ENCODE measurements at places on chromosomes 6 and 20.

GRCh38 chr20:51373713-51374455 is 168.6 kb downstream of the NFATC2 start:
- DNase-seq = no peak

DNA sequence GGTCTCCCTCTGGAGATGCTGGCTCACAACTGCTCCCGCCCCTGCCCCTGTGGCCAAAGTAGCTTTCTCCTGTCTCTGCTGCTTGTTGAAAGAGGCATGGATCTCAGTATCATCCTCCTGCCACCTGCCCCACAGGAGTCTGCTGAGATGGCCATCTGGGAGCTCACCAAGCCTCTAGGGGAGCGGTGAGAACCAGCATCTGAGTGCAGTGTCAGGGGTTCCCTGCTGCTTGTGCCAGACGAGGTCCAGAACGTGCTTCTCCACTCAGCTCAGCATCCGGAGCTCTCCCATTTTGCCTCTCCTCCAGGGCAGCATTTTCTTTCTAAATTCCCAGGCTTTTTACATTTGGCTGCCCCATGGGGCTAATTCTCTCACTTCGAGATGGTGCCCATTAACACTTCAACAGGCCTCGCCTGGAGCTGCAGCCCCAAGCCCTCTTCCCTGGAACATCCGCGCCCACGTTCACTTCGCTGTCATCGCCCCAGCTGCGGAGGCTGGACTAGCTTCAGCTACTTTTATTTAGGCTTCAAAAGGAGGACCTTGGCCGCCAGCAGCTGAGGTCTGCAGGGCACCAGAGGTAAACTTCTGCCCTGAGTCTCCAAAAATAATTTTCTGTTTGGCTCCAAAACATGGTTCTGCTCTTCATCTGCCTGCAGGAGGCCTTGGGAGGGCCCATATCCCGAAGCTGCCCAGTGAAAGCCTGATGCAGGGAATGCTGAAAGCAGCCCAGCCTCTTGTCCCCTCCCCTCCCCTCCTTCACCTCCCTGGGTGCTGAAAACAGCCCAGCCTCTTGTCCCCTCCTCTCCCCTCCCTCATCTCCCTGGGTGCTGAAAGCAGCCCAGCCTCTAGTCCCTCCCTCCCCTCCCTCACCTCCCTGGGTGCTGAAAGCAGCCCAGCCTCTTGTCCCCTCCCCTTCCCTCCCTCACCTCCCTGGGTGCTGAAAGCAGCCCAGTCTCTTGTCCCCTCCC is 25.2 kb upstream of the MLN start:
- no peak for DNase-seq

DNA sequence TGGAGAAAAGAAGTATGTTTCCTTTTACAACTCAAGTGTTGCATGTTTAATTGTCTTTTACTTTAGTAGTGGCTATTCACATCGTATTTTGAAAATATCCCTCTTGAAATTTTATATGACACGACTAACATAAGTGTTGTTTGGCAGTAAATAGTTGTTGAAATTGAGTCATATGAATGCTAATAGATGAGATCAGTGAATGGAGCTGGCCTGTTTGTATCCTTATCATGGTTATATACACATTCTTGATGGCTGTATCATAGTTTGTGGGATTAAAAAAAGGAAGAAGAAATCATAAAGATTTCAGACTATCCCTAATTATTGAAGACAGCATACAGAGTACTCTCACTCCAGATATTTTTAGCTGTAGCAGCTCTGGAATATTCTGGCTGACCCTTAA is 8.2 kb upstream of the RAE1 start:
- no peak for DNase-seq

DNA sequence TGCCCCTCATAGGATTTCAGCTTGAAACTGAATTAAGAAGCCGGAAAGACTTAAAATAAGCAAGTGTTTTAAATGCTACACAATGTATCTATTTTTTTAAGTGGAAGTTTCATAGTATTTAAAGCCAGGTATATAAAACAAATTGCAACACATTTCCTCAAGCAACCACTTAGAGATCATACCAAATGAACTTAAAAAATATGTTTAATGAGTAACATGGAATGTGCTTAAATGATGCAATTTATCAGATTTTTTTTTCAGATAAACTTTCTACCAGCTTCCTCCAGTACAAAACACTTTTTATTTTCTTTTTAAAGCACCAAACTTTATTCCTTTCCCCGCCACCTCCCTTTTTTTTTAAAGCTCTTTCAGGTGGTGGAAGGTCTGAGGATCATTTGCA is 534.3 kb downstream of the BMP2 start:
- no peak for DNase-seq

DNA sequence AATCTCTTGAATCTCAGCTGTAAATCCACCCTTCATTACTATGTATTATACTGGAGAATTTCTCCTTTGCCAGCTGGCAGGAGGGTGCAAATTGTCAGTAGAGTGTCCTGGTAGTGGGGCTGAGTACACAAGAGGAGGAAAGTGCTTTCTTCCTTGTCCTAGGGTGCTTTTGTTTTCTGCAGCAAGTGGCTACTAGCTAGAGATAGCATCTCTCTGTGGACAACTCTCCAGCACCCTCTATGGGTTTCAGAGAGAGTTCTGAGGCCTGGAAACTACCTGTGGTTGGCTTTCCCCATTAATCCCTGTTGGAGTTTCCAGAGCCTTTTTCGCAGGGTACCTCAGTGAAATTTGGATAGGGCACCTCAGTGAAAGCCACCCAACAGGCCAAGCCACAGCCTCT is 422.5 kb upstream of the RGS17 start:
- DNase-seq = no peak

DNA sequence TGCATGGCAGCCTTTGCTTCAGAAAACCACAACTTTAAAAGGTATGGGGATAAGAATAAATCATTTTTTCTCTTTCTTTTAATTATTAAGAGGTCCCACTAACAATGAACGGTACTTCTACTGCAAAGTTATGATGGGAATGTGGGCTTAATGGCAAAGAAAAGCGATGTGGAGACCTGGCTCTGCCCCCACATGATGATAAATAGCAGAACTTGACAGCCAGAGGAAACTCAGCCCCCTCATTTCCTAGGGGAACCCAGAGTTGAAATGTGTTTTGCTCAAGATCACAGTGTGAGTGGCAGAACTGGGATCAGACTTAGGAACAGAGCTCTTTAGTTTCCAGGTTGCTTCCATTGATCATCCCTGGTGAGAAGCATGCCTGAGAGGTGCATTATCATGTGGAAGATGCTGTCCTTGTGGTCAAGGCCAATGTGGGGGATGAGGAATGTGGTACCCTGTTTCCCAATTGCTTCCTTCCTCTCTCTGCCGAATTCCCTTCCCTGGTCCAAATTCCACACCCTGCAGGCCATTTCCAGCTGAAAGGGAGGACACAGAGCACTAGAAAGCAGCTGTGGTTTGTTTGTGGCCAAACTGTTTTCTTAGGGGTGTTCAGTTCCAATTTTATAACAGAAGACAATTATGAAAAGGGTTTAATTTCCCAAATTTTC is 66.0 kb downstream of the BACH2 start:
- no peak for DNase-seq

DNA sequence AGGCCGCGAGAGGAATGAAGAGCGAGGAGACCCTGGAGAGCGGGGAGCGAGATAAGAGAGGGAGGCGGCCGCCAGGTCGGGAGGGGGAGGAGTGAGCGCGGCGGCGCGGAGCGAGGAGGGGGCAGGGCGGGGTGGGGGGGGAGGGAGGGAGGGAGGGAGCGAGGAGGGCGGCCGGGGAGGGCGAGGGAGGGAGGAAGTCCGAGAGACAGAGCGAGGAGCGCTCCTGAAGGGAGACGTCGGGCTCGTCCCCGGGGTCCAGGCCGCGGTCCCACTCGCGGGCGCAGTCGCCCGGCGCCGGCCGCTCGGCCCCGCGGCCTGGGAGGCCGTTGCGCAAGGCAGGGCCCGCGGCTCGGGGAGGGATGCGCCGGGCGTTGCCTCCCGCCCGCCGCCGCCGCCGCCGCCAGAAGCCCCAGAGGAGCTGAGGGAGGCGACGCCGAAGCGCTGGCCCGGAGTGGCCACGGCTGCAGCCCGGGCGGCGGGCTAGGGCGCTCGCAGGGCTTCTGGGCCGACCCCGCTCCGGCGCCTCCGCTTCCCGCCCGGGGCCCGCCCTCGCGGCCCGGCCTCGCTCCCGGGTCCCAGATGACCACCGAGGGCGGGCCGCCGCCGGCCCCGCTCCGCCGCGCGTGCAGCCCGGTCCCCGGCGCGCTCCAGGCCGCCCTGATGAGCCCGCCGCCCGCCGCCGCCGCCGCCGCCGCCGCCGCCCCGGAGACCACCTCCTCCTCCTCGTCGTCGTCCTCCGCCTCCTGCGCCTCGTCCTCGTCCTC is at the start of gene FOXF2:
Gene FOXF2 (plus strand): TSS at position 208 of the 764 bp plus-strand sequence. CDS start 372 bp downstream, at position 580.
- no peak for DNase-seq

DNA sequence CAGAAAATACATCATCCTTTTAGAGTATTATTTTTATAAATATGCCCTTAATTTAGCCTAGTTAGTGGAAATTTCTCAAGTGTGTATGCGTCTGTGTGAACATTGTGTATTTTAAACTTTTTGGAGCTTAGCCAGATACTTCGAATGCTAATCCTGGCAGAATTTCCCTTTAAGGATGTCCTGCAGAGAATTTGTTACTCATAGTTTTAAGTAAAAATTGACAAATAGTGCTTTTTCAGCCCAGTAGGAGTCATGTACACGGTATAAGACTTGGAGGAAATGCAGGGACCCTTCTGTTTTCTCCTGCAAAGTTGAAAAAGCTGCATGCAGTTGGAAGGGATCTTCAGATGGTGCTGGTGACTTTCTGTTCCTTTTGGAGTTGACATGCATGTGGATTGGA is at the start of gene FHL5:
Gene FHL5 (plus strand): TSS at position 243 of the 400 bp plus-strand sequence. CDS start 40,486 bp downstream, outside the sequence.
- DNase-seq = no peak

DNA sequence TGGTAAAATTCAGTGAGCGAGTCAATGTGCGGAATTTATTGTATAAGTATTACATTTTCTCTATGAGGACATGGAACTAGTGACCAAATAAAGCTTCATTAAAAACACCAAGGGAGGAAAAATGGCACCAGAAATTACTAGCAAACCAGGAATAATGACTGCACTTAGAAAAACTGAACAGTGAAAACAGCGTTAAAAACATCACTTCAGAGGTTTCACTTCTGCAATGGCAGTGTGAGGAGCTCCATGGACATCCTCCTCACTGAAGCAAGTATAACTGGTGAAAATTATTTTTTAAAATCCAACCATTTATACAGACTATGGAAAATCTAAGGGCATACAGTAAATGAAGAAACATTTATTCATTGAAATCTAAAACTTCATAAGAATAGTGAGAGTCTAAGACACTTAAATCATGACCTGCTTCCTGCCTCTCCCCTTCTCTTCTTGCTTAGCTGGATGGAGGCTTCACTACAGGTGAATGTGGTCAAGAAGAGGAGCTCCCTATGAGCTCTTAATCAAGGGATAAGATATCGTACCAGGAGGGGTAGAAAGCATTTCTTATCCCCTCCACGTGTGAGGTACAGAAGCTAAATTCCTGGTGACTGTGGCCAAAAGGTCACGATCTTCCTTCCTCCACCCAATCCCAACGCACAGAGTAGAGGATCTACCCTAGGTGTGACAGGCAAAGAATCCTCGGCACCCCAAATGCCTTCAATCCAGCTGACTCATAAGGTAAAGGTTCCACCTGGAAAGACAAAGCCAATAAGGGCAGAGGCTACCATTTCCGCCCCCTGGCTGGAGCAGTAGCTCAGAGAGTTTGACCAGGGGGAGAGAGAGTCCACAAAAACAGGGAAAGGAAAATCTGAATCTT is 12.3 kb upstream of the ASF1A start:
- no peak for DNase-seq

DNA sequence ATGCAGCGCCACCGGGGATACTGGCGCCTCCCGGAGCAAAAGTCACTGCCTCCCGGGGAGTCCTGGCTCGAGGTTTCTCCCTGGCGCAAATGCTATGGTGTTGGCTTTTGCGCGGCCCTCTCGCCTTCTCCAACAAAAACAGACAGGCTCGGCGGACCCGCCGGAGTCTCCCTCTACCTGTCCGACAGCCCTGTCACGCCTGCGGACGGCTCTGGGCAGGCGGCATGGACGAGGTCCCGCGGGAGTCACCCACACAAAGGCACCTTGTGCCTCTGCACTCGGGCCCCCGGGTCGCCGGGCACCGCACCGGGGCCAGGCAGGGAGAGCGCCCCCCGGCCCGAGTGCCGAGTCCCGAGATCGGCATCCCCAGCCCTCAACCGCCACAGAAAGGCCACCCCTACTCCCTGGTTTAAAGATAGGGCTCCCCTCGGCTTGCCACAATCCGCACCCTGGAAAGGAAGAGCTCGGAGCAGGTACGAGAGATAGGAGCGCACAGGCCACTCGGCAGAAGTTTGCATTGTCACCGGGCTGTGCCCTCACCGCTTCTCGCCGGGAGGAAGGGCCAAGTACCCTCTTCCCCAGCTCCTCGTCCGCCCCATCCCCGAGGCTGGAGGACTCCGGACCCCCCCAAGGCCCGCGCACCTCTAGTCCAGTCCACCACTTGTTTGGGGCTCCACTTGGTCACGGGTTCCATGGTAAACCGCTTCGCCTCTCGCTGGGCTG is 903 bp downstream of the CNKSR3 start:
- DNase-seq = no peak

DNA sequence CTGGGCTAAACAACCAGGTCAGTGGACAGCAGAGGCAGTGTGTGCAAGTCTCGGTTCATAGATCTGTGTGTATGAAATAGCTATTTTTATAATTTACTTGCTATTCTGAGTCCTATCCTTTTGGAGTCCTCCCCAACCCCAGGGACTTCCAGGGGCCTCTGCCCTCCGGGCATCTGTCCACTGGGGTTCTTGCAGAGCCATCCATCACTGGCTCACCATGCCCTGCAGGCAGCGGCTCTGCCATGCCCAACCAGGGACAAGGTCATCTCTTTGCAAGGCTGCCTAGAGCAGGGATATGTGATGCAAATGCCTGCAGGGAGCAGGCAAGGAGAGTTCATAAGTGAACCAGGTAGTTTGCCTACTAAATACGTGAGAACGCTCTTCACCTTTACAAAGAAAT is 10.5 kb upstream of the BEND3 start:
- no peak for DNase-seq

GRCh38 chr6:79801362-79801761 is 146.0 kb downstream of the ELOVL4 start:
- DNase-seq = no peak

GRCh38 chr6:31352683-31353383 is 4.1 kb downstream of the HLA-B start:
- DNase-seq = no peak

DNA sequence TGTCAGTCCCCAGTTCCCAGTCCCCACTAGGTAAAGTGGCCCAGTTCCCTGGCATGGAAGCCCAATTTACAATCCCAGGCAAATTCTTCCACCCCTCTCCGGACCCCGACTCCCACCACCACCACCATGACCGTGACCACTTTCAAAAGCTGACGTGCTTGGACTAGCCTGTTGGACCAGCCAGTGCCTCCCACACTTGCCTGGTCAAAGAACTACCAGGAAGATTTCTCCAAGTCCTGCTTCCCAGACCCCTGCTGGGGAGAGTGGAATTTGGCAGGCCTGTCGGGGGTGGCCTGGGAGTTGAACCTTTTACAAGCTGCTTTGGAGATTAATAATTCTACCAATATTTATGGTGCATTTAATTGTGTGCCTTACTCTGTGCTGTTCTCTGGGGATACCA is 1.4 kb upstream of the PTPRT start:
- no peak for DNase-seq

All from stimulated activated CD8-positive, alpha-beta memory T cell treated with anti-CD3 and anti-CD28 coated beads, Interleukin-2, amount 100 ng/mL, for 48 hours (primary cell).